ENCODE measurements at places on chromosomes 6 and 20. TPM values are rescaled to one million over a fixed set of nuclear protein-coding genes. Genes with fewer than 3 reads are reported as not detected.

PHACTR1 gene
- total RNA-seq = 13.1 TPM

PKIB gene
- total RNA-seq = 0.33 TPM

FKBP1C gene
- 2.9 TPM for total RNA-seq

LST1 gene
- total RNA-seq = 0.48 TPM

TENT5A gene
- 6.0 TPM for total RNA-seq

PPP1R14C gene
- not detected for total RNA-seq

SLC17A1 gene
- total RNA-seq = not detected

TTI1 gene
- total RNA-seq = 18.9 TPM

SMPDL3A gene
- total RNA-seq = 6.4 TPM

TBXT gene
- not detected for total RNA-seq

SMAP1 gene
- 26.6 TPM for total RNA-seq

CCN2 gene
- total RNA-seq = 1,026 TPM

PTCHD4 gene
- total RNA-seq = 24.5 TPM

NEURL2 gene
- total RNA-seq = 5.6 TPM

KHDRBS2 gene
- total RNA-seq = not detected

C2 gene
- not detected for total RNA-seq

MLN gene
- not detected for total RNA-seq

CHD6 gene
- total RNA-seq = 33.3 TPM

ARFGEF3 gene
- 7.9 TPM for total RNA-seq

BMP6 gene
- total RNA-seq = 246 TPM

VGLL2 gene
- total RNA-seq = not detected

CASS4 gene
- total RNA-seq = under 0.01 TPM

ANKEF1 gene
- total RNA-seq = 3.3 TPM

MEP1A gene
- not detected for total RNA-seq

ID1 gene
- 251 TPM for total RNA-seq

MROH8 gene
- total RNA-seq = 0.98 TPM

TBC1D22B gene
- 12.5 TPM for total RNA-seq

TMEM244 gene
- total RNA-seq = not detected

TBPL1 gene
- total RNA-seq = 27.5 TPM

SLC22A3 gene
- total RNA-seq = not detected

NKX2-4 gene
- total RNA-seq = not detected

PSMB1 gene
- 327 TPM for total RNA-seq

CGA gene
- total RNA-seq = not detected

EYA4 gene
- 0.98 TPM for total RNA-seq

SLC17A2 gene
- not detected for total RNA-seq

LRRC73 gene
- total RNA-seq = 0.65 TPM

ARHGAP18 gene
- 138 TPM for total RNA-seq

PSORS1C2 gene
- not detected for total RNA-seq

WFDC12 gene
- total RNA-seq = not detected

RUNX2 gene
- total RNA-seq = under 0.01 TPM

TUBB2B gene
- 5.6 TPM for total RNA-seq

TMEM151B gene
- total RNA-seq = 0.65 TPM

OXT gene
- not detected for total RNA-seq

TP53TG5 gene
- not detected for total RNA-seq

ZNF334 gene
- total RNA-seq = under 0.01 TPM

LTB gene
- total RNA-seq = 3.9 TPM

SIRPB2 gene
- total RNA-seq = 4.2 TPM

ELMO2 gene
- total RNA-seq = 36.3 TPM

FRK gene
- under 0.01 TPM for total RNA-seq

TMEM200A gene
- 0.67 TPM for total RNA-seq

RAB5IF gene
- 111 TPM for total RNA-seq

BPI gene
- not detected for total RNA-seq

TFAP2A gene
- total RNA-seq = not detected

RNF217 gene
- total RNA-seq = 24.2 TPM

ORC3 gene
- total RNA-seq = 22.3 TPM
